ENCODE measurements at places on chromosomes 2 and 18. TPM values are rescaled to one million over a fixed set of nuclear protein-coding genes. Genes with fewer than 3 reads are reported as not detected.

- no peaks in the 10 kb centered on the region for H3K36me3 ChIP-seq
- H3K4me3 ChIP-seq, result no peak overlapping the region
- no peak for DNase-seq
- H3K4me1 ChIP-seq, result no peaks in the 10 kb centered on the region
- no peak overlapping the region for H3K27ac ChIP-seq
Observed at GRCh38 chr2:158357699-158358098, 98.9 kb downstream of the CCDC148 start.

- H3K27me3 ChIP-seq, result peaks cover 18% of the 10 kb centered on the region
- no peak for DNase-seq
- no peak overlapping the region for H3K4me3 ChIP-seq
- no peaks in the 10 kb centered on the region for H3K36me3 ChIP-seq
- H3K4me1 ChIP-seq, result peaks cover 28% of the 10 kb centered on the region
Observed at GRCh38 chr2:218320704-218321336, 28.5 kb upstream of the TMBIM1 start.

GRCh38 chr18:45357686-45358470, 257.4 kb upstream of the SLC14A2 start:
- DNase-seq, result no peak
- H3K4me1 ChIP-seq, result no peaks in the 10 kb centered on the region
- no peaks in the 10 kb centered on the region for H3K36me3 ChIP-seq
- no peak overlapping the region for H3K27ac ChIP-seq
- peaks cover 2% of the 10 kb centered on the region for H3K27me3 ChIP-seq

DNA sequence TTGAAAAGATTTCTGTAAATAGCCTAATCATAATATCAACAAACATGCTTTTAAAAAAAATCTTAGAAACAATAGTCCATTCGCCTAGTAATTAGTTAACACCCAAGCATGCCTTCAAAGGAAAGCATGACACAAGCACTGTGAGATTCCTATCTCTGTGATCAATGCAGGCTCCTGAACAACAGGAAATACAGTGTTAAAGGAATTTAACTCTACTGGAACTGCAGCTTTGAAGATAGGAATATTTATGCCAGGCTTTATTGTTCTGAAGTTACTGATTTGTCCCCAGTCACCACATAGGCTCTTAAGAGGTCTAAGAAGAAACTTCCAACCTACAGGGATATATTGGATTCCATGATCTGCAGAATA, 15.4 kb upstream of the FAM124B start:
- H3K36me3 ChIP-seq, result no peaks in the 10 kb centered on the region
- no peak for DNase-seq
- H3K4me3 ChIP-seq, result no peak overlapping the region
- no peaks in the 10 kb centered on the region for H3K4me1 ChIP-seq

GRCh38 chr18:53526101-53526870, 698.2 kb downstream of the MBD2 start:
- DNase-seq, result no peak
- H3K4me1 ChIP-seq, result no peaks in the 10 kb centered on the region
- H3K27me3 ChIP-seq, result no peaks in the 10 kb centered on the region
- H3K36me3 ChIP-seq, result no peaks in the 10 kb centered on the region
- no peak overlapping the region for H3K4me3 ChIP-seq

DNA sequence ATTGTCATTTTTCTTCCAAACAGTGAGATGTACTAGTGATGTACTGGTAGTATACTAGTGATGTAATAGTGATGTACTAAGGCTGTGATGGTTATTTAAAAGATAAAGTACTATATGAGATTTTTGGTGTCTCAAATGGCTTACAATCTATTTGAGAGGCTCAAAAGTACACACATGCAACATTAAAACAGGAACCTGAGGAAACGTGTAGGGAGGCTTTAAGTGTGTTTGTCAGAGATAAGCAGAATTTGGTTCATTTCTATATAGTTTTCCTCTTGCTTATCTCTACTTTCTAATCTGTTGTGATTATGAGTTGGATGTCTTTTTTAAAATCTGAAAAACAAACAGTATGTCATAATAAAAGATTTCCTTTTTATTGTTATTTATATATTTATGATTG, 100.9 kb upstream of the SERTAD2 start:
- no peak overlapping the region for H3K27ac ChIP-seq
- DNase-seq, result no peak
- H3K36me3 ChIP-seq, result peaks cover 2% of the 10 kb centered on the region
- H3K4me1 ChIP-seq, result peaks cover 11% of the 10 kb centered on the region

DNA sequence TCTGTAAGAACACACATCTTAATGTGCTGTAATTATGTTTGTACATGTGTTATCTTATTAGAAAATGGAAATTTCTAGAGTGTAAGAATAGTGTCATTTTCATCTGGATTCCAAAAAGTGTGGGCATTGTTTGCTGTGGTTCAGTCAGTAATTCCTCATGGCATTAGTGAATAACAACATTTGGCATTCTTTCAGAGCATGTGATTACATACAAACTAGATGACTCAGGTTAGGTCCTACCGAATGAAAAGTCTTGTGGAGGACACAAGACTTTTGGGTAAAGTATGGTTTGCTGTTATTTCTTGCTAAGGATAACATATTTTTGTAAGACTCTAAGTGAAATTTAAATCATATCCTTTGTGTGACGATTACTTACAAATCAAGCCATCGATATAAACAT, 593.1 kb upstream of the NRXN1 start:
- H3K27ac ChIP-seq, result no peak overlapping the region
- no peaks in the 10 kb centered on the region for H3K4me1 ChIP-seq
- H3K4me3 ChIP-seq, result no peak overlapping the region
- DNase-seq, result no peak
- no peaks in the 10 kb centered on the region for H3K36me3 ChIP-seq

- no peaks in the 10 kb centered on the region for H3K36me3 ChIP-seq
- DNase-seq, result no peak
- H3K27ac ChIP-seq, result no peak overlapping the region
Observed at GRCh38 chr2:13768274-13768673, 864.2 kb upstream of the LRATD1 start.

DNA sequence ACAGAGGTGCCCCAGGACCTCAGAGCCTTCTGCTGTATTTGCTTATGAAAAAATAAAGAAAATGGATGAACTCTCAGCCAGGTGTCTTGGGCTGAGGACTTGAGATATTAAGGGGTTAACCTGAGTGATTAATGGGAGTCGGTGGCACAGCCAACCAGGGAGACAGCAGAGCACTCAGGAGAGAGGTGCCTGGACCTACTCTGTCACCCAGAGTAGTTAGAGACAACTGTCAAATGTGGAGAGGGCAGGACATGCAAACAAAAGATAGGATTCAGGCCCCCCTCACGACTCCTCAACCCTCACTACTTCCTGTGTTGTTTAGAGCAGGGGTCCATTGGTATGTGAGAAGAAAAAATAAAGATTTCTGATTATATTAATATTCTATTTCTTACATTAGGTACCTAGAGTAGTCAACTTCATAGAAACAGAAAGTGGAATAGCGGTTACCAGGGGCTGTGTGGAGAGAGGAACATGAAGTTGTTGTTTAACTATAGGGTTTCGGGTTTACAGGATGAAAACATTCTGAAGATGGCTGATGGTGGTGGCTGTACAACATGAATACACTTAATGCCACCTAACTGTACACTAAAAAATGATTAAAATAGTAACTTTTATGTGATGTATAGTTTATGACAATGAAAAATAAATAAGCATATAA, 28.6 kb upstream of the CETN1 start:
- no peak overlapping the region for H3K27ac ChIP-seq
- H3K36me3 ChIP-seq, result no peaks in the 10 kb centered on the region
- peaks cover 5% of the 10 kb centered on the region for H3K27me3 ChIP-seq
- no peak for DNase-seq

- no peaks in the 10 kb centered on the region for H3K4me1 ChIP-seq
- no peaks in the 10 kb centered on the region for H3K36me3 ChIP-seq
- DNase-seq, result no peak
- H3K4me3 ChIP-seq, result no peak overlapping the region
- H3K27me3 ChIP-seq, result no peaks in the 10 kb centered on the region
Observed at GRCh38 chr2:188786368-188786841, 187.8 kb upstream of the COL3A1 start.

EXOC6B gene
- total RNA-seq, result 14.1 TPM

RRM2 gene
- 506 TPM for total RNA-seq

KLHL29 gene
- total RNA-seq, result 0.09 TPM

UPP2 gene
- not detected for total RNA-seq

PCARE gene
- total RNA-seq, result not detected
